ENCODE measurements at places on chromosomes 16 and 17. TPM values are rescaled to one million over a fixed set of nuclear protein-coding genes. Genes with fewer than 3 reads are reported as not detected.

GRCh38 chr16:52095471-52095870 is 451.5 kb downstream of the TOX3 start:
- DNase-seq: no peak

DNA sequence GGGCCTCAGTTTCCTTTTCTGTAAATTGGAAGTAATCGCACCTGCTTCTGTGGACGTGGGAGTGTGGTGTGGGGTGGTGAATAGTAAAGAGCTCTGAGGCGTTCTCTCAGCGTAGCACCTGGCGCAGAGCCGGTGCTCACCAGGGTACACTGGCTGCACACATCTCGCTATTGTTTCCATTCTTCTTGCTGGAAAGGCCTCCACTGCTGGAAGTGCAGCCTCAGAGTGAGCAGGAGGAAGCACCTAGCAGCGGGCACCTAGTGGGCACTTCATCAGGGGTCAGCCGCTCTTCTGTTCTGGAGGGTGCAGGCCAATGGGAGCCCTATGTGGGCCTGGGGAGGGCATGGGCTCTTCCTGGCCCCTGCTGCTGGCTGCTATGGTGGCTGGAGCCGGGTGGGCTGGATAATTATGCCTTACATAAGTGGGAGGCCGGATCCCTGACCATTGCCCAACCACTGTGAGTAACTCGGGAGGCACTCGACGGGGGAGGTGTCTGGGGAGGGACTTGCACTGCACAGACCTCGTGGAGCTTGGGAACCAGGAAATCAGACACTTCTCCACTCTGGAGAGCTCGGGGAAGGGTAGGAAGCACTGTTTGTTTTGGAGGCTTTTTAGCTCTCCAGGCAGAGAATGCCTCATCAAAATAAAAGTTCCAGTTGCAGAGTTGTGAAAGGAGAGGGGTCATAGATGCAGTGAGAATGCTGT is 1.7 kb downstream of the MAP2K3 start:
- peak; percentile 99 for DNase-seq

- no peak for DNase-seq
These were observed 1.4 kb upstream of the NAE1 start for GRCh38 chr16:66832190-66832589.

DNA sequence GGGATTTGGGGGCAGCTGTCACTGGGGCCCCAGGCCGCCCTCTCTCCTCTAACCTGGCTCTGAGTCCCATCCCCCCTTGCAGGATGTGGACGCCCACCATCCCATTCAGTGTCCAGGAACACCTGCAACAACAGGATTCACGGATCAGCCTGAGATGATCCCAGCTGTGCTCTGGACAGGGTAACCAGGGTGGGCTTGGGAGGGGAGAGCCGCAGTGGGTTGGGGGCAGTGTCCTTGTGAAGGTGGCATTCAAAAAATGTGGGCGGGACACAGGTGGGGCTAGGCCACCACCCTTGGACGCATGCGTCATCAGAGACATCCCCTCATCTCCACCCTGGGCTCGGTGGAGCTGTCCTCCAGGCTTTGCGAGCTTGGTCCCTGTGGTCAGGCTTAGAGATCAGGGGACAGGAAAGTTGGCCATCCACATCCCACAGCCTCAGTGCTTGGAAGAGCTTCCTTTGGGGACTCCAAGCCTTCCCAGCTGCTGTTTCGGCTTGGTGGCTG is 19.1 kb downstream of the DEXI start:
- DNase-seq: no peak

- no peak for DNase-seq
These were observed 35.3 kb downstream of the B9D1 start for GRCh38 chr17:19327031-19327783.

DNA sequence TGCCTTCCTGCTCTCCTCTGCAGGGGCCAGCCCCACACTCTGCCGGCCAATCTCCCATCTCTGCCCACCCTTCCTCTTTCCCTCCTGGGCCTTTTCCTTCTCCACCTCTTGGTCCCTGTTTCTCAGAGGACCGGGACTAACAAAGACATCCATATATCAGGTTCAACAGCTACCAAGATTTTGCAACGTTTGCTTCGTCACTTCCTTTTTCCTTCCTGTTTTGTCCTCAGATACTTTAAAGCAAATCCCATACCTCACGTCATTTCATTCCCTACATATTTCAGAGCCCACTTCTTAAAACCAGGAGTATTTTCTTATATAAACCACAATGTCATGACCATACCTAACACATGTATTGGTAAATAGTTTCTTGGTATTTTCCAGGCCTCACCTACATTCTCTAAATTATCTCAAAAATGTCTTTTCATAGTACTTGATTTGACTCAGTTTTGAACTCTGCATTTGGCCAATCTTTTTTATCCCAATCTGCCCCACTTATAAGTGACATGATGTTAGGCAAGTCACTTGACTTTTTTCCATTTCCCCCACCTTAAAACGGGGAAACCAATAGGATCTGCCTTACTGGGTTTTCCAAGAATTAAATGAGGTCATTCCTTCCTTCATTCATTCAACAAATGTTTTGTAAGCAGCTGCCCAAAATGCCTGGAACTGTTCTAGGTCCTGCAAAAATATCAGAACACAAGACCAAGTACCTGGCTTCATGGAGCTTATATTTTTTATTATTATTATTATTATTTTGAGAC is 7.2 kb upstream of the USP10 start:
- no peak for DNase-seq

- no peak for DNase-seq
These were observed 18.7 kb upstream of the ZNF689 start for GRCh38 chr16:30628628-30629540.

DNA sequence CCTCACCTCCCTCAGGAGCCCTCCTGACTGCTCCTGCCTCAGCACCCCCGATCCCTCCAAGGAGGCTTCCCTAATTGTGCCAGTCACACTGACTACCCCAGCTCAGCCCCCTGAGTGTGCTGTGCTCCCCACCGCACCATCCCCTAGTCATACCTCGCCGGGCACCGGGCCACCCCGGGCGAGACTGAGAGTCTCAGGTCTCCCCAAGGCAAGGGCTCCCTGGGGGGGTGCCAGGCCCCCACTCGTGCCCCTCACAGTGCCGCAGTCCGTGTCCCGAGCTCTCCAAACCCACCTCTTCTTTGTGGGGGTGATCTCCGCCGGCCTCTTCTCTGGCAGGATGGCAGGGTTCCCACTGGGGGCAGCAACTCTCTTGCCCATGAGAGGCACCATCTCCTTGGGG is 3.2 kb downstream of the TRPV3 start:
- DNase-seq: no peak

ARL5C gene
- total RNA-seq: not detected

CDH1 gene
- total RNA-seq: 116 TPM

ADCY9 gene
- total RNA-seq: 16.9 TPM

TMC8 gene
- total RNA-seq: 24.6 TPM

ARHGAP23 gene
- total RNA-seq: 70.2 TPM
